ENCODE measurements at places on chromosomes 1 and 21.

DNA sequence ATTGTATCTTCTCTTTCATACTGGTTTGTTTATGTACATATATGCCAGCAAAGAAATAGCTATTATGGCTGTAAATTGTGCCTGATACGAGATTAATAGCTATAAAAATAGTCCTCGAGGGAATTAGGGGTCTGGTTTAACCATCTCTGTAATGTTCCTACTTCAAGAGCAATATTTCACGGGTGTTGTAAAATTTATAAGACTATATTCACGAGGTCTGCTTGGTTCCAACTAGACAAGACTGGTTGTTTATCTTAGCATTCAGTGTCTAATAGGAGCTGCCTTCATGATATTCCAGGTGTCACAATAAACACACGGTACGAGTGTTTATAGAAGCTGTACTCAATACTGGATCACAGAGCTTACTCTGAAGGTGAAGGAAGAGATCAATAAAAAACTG lies 389.9 kb downstream of the SIPA1L2 start:
- DNase-seq, result no peak

- no peak for DNase-seq
These were observed 26.2 kb downstream of the UBASH3A start for GRCh38 chr21:42429856-42430255.

- no peak for DNase-seq
These were observed 23.9 kb downstream of the CACHD1 start for GRCh38 chr1:64493831-64494230.

GRCh38 chr1:3690282-3691065 lies 38.2 kb downstream of the TP73 start:
- DNase-seq, result no peak

- DNase-seq, result peak; percentile 80
These were observed 110.2 kb upstream of the FGGY start for GRCh38 chr1:59186656-59187055.

DNA sequence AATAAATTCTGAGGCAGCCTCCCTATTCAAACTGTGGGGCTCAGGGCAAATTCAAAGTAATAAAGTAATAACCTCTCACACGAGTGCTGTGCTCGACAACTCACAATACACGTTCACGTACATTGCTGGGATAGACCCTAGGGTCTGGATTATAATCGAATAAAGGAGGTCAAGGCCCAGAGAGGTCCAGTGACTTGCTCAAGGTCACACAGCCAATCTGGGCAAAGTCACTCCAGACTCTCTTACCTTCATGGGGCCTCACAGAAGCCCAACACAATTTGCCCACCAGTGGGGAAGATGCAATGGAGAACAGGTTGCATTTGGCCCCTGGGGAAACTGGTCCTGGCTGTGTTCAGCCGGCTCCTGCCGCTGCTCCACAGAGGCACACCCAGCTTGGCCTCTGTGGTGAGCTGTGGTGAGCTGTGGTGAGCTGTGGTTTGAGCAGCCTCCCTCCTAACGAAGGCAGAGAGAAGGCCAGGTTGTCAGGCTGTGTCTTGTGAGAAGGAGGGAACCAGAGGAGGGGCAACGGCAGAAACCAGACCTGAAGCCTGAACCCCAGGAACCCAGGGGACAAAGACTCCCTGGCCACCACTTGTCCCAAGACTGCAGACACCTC lies 35.1 kb downstream of the NUAK2 start:
- peak; percentile 58 for DNase-seq

DNA sequence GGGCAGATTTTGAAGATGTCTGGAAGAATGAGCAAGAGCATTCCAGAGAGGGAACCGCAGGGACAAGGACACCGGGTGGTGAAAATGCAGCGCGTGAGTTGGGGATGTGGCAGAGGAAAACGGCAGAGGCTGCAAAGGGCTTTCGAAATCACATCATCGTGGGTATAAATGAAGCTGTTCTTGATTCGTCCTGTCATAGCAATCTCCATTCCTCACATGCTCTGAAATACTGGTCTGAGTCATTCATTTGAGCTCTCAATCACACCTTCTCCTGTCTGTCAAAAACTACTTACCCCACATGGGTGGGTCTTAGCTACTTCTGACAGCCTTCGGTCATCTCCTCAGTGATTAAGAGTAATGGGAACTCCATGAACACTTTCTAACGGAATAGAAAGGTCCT lies 81.5 kb downstream of the ERG start:
- peak; percentile 34 for DNase-seq

DNA sequence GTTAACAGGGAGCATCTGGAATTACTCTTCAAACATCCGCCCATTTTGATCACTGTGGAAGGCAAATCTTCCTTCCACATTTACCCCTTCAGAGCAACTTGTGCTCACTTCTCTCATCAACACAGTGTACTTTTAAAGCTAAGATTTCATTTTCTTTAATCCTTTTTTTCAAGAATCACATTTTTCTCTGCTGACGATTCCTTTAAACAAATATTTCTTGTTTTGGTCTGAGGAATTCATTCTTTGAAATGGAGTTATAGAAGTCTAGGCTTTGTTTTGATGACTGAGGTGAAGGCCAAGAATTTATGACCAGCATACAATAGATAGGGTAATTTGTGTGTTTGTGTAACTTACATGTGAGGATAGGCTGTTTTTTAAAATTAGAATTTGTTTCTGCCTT lies 25.6 kb downstream of the LRRC42 start:
- DNase-seq, result peak; percentile 70

GRCh38 chr1:235006816-235007215 lies 121.8 kb downstream of the TOMM20 start:
- no peak for DNase-seq

DNA sequence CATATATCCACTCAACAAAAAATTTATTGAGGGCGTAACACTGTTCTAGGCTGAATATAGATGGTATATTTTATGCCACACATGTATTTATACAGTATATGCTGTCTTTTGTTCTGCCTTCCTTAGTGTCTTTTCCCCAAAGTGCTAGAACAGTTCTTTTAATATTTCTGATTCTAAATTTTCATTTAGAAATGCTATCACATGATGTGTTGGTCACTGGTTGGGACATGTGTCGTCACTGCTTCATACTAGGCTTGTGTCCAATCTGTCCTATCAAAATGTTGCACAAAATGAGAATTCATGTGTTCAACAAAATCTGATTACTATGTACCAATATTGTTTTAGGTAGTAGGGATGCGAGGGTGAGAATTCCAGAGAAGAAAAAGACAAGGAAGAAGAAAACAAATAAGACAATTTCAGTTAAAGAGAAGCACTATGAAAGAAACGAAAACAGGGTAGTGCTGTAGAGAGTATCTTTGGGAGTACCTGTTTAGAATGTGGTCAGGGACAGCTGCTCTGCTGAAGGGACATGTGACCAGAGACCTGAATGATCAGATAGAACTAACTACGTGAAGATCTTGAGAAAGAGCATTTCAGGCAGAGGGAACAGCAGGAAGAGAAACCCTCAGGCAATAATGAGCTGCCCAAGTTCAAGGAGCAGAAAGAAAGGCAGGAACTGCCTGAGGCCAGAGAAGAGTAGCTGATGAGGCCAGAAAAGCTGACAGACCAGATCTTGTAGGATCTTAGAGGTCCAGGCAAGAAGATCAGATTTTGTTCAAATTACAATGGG lies 1.3 kb downstream of the KMO start:
- peak; percentile 19 for DNase-seq

GRCh38 chr1:230080822-230081221 lies 13.8 kb downstream of the GALNT2 start:
- no peak for DNase-seq

DNA sequence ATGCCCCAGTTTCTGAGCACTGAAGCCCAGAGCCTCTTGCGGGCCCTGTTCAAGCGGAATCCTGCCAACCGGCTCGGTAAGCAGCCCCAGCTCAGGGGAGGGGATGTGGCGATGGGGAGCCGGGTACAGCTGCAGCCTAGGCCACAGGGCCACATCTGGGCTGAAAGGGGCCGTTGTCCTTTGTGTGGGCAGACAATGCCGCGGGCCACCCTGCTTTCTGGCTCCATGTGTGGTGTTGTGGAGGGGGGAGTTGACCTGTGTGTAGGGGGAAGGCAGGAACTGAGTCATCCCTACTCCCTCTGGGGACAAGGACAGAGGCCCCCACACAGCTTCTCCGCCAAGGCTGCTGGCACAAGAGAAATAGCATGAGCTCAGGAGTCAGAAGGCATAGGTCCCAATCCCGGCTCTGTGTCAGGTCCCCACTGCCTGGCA lies 26.0 kb downstream of the RPS6KA1 start:
- no peak for DNase-seq

DNA sequence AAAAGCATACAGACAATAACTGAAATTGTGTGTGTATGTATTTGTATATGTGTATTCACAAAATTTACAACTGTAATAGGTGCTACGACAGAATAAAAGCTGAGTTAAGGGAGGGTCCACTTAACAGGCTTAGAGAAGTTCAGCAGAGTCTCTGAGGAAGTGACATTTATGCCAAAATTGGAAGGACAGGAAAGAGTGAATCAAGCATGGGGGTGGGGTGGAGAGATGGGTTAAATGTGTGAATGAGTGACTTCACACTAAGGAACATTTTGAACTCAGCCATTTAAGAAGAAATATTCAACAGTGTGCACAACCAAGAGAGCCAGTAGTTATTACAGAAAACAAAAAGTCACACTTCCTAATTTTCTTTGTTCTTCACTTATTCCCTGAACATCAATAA lies 53.8 kb upstream of the RGS1 start:
- no peak for DNase-seq

DNA sequence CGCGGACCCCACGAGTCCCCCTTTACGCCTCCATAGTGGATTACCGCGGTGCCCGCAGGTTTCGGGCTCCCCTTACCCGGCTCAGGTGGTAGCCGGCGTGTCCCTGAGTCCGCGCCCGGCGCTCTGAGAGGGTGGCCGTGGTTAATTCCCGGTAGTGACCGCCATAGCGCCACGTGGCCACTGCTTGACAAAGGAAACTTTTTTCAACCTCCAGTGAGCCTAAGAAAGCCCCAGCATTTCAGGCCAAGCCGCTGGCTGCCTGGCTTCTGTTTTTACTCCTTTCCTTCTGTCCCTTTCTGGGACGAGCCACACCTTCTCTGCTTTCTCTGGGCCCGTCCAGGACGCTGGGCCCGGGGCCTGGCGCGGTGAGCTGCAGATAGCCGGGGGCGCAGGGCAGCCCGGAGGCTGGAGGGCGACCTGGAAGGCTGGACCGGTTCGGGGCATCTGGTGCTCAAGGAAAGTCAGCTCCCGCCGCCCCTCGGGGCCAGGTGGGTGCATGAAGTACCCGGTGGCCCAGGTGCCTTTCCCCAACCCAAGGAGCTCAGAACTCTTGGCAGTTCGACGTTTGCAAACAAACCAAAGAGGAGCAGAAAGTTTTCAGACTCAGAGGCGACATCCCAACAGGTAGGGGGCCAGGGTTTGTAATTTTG lies 540 bp upstream of the C1orf198 start:
- DNase-seq, result peak; percentile 73

DNA sequence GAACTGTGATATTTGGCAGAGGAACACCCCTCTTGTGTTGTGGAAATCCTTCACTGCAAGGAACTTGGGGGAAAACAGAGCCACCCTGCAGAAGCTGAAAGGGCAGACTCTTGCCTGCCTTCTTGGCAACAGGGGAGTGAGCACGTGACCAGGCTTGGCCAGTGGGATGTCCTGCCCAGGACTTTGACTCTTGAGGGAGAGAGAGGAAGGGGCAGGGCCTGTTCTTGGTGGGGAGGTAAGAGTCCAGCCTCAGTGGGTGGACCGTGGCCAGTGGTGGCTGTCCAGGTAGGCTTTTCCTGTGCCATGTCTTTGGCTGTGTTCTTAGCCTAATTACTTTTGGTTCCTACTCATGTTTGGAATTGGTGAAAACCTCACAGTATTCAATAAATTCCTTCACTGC lies 8.6 kb upstream of the AK2 start:
- peak; percentile 31 for DNase-seq

- DNase-seq, result no peak
These were observed 15.5 kb upstream of the MTARC2 start for GRCh38 chr1:220732621-220733020.

DNA sequence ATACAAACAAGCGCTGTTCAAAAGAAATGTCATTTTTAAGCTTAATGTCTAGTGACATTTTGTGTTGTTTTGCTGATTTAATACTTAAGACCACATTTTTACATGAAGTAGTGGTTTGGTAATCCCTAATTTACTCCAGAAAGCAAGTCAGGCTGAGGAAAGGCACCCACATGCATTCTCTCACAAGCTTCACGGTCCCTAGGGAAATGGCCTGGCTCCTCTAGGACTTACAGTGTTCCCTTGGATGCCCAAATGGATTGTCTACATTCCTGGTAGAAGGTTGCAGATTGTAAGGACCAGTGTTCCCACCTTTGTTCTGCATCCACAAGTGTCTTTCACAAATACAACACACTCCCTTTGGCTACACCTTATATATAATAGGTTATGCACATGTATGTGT lies 9.5 kb downstream of the GPSM2 start:
- DNase-seq, result no peak

- no peak for DNase-seq
These were observed 24.6 kb downstream of the OPTC start for GRCh38 chr1:203518541-203518940.

Data from EH (cell line).